ENCODE measurements at places on chromosomes 1 and 21.
A peak's percentile ranks its signal among the peaks of the same experiment; 100 is the strongest.

DNA sequence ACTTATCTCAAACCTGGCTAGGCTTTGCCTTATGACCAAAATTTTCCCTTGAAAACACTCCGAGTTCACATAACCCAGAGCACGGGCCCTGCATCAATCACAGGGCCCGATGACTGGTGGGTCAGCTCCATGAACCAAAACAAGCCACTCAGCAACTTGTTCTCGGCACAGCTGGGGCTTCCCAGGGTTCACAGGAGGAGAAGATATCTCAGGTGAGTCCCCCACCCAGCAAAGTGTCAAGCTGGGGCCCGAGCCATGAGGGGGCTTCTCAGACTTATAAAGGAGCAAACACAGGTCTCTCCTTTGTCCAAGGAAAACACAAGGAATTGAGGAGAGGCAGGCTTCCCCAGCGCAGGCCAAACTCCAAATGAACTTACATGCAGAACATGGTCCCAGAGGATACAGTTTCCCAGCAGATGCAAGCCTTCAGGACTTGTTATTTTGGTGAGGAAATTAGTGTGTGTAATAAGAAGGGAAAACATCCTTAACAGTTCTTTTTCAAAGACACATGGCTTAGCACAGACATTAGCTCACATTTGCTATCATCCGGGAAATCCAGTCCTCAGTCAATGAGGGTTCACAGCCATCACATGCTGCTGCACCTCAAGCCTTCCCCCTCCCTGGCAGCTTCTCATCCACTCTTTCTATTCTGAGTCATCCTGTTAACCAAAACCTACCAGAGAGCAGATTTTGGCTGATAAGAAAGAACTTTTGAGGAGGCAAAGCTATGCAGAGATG lies 98.1 kb upstream of the NFIA start:
- DNase-seq, result no peak

DNA sequence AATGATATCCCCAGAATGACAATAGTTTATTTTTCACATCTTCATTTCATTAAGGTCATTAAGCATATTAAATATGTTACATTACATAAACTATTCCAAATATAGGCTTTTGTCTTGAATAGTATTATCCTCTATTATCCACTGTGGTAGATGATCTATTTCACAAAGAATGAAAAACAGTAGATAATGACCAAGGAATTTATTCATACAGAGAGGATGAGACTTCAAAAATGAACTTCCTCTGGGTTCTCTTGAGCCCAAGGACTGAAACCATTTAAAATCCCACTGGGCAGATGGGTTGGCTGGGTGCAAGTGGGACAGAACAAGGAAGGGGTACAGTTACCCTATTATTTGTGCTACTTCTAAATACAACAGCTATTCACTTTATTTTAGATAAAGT lies 33.0 kb downstream of the PTPN14 start:
- DNase-seq, result no peak

GRCh38 chr21:37469441-37469840 lies 102.9 kb downstream of the DYRK1A start:
- DNase-seq, result no peak

DNA sequence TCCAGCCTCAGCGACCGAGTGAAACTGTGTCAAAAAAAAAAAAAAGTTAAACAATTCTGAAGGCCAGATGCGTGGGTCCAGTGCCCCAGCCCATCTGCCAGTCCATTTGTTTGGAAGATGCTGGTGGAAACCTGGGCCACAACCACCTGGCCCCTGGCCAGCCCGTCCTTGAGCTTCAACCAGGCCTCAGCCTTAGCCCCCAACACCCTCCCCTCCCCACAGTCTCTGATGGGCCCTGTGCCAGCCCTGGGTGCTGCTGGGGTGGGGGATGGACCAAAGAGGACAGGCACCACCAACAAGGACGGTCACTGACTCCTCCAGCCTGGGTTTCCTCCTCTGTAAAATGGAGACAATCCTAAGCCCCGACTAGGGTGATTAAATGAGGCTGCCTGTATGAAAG lies 19.6 kb upstream of the PLEKHG5 start:
- no peak for DNase-seq

- no peak for DNase-seq
Observed at GRCh38 chr1:199799116-199799515, 228.4 kb upstream of the NR5A2 start.

DNA sequence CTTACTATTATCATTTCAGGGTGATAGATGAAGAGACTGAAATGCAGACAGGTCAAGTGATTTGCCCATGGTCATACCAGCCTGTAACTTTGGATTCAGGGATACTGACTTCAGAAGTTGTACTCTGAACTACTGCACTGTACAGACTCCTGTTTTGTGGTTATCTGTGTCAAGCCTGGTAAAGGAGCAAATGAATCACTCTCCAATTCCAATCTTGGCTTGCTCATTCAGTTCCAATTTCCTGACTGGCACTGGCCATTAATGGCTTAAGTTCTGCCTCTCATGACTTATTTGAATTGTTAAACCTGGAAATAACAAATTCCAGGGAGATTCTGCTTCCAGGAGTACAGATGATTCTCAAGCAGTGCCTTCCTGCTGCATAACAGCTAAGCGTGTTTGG lies 45.4 kb upstream of the PLD5 start:
- no peak for DNase-seq

DNA sequence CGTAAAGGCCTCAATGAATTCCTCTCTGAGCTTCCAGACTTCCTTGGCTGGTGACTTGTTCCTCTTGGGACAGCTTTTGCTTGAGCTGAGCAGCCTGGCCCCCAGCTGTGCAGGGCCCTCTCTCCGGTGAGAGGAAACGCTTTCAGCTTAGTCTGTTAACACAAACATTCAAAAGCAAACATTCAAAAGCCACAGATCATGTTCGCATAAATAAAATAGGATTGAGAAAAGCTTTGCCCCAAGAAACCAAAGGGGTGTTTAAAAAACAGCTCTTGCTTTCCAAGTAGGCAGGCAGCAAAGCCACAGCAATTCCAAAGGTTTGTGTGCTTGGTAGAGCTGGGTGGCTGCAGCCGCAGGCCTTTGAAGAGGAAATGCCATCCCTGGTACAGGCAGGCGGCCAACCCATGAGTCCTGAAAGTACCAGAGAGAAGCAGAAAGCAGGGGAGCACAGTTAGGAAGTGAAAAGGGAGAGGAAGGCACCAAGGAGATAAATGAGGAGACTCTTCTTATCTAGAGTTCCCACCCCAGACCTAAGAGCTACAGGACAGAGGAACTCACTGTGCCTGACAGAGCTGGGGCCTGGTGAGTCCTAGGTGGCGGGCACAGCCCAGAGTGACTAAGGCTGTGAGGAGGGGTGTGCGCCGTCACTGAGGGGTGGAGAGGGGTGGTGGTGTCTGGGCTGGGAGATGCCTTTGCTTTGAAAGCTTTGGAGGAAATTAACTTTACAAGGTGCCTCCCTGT lies 48.4 kb downstream of the CCN1 start:
- peak; percentile 93 for DNase-seq

GRCh38 chr1:39788426-39788757 lies 273 bp downstream of the BMP8B start:
- DNase-seq, result no peak

DNA sequence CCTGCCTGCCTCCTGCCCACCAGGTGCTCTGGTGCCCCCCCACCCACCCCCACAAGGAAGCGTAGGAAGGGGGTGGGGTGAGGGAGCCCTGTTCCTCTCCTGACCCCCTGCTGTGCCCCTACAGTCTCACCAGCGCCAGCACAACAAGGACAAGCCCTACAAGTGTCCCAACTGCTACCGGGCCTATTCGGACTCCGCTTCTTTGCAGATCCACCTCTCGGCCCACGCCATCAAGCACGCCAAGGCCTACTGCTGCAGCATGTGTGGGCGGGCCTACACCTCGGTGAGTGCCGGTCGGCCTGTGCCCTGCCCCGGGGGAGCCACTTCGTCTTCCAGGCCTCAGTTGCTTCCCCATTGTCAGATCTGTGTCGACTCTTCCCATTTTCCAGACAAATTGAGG lies 25.9 kb downstream of the A3GALT2 start:
- no peak for DNase-seq

GRCh38 chr1:41713141-41713540 lies 205.6 kb downstream of the HIVEP3 start:
- no peak for DNase-seq

- no peak for DNase-seq
Observed at GRCh38 chr1:84940481-84940880, 47.5 kb upstream of the LPAR3 start.

Data from HS-27A (cell line).